M059J (cell line): ENCODE measurements at places on chromosomes 1 and 21. TPM values are rescaled to one million over a fixed set of nuclear protein-coding genes. Genes with fewer than 3 reads are reported as not detected.

- DNase-seq, result no peak
Observed at GRCh38 chr1:23995431-23995837, 15.3 kb upstream of the SRSF10 start.

The S100A8 gene
- 0.15 TPM in 1 of 2 replicates, not detected in the other for total RNA-seq

The ADGRB2 gene
- 8.3 and 16.7 TPM in 2 replicates for total RNA-seq

DNA sequence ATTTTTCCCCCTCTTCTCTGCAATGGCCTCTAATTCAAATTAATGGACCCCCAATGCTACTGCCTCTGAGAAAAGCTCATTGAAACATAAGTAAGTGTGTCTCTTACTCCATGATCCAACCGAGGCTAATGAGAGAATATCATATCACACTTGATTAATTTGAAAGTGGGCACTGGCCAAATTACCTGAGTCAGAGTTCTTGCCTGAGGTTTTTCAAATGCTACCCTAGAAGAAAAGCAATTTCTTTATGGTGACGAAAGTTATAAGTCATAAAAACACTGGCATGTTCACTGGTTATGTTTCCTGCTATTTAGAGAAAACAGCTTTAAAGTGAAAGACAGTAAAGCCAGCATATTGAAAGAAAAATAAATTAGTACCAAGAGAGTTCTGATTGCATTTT is 368.8 kb upstream of the TMPRSS15 start:
- no peak for DNase-seq

The AHCYL1 gene
- 40.6 and 64.3 TPM in 2 replicates for total RNA-seq

The NUF2 gene
- total RNA-seq, result 40.0 and 51.1 TPM in 2 replicates

The ZBTB40 gene
- total RNA-seq, result 4.1 and 11.8 TPM in 2 replicates

- DNase-seq, result no peak
Observed at GRCh38 chr1:35559317-35559944, 1.8 kb downstream of the NCDN start.
